Activated T-helper 2 cell treated with anti-CD3 and anti-CD28 coated beads, Interferon-gamma antibody, Interleukin-2, Interleukin-4, amounts not matched to agents 10 μg/mL and 5 μg/mL and 100 μg/mL, durations not matched to agents 14 hours and 24 hours and 36 hours (primary cell): ENCODE measurements at places on chromosomes 12 and 14.

DNA sequence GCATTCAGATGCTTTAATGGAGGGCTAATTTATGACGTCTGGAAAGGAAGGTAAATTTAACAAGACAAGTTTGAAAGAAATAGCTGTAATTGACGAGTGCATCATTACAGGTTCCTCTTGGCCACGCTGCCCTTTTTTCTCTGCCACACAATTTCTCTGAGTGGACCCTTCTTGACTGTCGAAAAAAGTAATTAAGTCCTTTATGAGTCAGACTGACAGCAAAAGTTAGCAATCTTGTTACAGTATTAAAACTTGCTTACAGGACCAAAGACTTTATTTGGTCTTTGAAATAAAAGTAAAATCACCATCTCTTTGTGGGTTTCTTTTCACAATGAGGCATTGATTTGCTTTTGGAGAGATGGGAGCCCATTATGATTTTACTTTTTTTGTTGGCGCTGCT lies 42.6 kb downstream of the SAMD4A start:
- no peak for DNase-seq

- DNase-seq, result no peak
Observed at GRCh38 chr12:118429688-118430383, 53.5 kb downstream of the SUDS3 start.

DNA sequence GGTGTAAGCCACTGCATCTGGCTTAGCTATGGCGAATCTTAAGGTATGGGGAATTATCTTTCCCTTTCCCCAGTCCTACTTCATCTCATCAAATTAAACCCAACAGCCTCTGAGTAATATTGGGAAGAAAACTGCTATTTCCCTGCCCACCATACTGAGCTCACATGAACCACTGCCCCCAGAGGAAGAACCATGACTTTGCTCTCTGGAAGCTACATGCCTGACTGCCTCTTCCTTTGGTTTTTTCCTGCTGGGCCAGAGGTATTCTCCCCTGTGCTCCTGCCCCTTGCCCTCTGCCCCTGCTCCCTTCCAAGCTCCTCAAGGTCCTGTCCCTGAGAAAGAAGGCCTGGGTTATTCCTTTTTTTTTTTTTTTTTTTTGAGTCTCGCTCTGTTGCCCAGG lies 15.2 kb downstream of the RILPL2 start:
- DNase-seq, result no peak

DNA sequence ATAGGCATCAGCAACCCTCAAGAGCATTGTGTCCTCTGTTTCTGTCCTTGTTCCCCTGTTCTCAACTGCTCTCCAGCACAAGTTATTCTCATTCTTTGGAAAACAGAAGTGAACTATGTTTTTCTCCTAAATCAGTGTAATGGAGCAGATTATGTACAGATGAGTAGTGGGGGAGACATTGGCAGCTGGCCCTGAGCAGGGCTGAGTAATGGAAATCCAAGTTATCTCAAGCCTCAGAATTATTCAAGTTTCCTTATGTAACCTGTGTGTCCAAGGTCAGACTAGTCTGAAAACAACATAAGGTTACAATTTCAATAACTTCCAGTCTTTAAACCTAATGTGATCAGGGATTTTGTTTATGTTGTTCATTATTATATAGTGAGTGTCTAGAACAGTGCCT lies 116.1 kb upstream of the FUT8 start:
- no peak for DNase-seq

DNA sequence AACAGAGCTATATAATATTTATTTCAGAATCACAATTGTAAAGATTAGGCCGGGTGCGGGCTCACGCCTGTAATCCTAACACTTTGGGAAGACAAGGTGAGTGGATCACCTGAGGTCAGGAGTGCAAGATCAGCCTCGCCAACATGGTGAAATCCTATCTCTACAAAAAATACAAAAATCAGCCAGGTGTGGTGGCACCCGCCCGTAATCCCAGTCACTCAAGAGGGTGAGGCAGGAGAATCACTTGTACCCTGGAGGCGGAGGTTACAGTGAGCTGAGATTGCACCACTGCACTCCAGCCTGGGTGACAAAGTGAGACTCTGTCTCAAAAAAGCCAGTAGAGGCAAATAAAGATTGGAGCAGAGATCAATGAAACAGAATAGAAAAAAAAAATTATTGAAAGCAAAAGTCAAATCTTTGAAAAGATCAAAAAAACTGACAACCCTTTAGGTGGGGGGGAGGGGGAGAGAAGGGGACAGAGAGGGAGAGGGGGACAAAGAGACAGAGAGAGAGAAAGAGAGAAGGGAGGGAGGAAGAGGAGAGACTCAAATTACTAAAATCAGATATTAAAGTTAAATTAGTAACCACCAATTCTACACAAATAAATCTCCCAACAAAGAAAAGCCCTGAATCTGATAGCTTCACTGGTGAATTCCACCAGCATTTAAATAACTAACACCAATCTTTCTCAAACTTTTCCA lies 52.4 kb upstream of the AP4S1 start:
- no peak for DNase-seq

GRCh38 chr14:56554301-56554700 lies 25.3 kb upstream of the TMEM260 start:
- no peak for DNase-seq

DNA sequence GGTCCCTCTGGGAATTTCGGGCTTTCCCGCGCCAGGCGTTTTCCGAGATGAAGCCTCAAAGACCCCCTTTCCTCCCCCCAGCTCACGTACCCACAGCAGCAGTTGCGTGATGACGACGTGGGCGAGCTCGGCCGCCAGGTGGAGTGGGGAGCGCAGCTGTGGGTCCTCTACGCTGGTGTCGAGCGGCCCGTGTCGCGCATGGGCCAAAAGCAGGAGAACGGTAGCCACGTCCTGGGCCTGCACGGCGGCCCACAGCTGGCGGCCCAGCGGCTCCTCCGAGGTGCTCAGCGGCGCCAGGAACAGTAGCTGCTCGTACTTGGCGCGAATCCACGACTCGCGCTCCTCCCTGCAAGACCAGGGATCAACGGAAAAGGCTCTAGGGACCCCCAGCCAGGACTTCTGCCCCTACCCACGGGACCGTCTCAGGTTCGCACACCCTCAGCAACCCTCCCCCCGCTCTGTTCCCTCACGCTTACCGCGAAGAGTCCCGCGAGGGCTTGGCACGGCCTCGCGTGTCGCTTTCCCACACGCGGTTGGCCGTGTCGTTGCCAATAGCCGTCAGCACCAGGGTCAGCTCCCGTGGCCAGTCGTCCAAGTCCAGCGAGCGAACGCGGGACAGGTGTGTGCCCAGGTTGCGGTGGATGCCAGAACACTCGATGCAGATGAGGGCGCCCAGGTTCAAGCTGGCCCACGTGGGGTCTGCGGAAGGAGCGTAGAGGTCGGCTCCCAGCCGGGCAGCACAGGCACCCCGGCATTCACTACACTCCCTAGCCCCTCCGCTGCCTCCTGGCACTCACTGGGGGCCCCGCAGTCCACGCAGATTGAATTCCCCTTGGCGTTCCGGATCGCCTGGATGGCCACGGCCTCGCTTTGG lies 11.4 kb downstream of the AGAP2 start:
- no peak for DNase-seq

- no peak for DNase-seq
Observed at GRCh38 chr14:98751110-98751509, 520.9 kb downstream of the BCL11B start.

- no peak for DNase-seq
Observed at GRCh38 chr12:74579446-74579845, 41.8 kb downstream of the ATXN7L3B start.

DNA sequence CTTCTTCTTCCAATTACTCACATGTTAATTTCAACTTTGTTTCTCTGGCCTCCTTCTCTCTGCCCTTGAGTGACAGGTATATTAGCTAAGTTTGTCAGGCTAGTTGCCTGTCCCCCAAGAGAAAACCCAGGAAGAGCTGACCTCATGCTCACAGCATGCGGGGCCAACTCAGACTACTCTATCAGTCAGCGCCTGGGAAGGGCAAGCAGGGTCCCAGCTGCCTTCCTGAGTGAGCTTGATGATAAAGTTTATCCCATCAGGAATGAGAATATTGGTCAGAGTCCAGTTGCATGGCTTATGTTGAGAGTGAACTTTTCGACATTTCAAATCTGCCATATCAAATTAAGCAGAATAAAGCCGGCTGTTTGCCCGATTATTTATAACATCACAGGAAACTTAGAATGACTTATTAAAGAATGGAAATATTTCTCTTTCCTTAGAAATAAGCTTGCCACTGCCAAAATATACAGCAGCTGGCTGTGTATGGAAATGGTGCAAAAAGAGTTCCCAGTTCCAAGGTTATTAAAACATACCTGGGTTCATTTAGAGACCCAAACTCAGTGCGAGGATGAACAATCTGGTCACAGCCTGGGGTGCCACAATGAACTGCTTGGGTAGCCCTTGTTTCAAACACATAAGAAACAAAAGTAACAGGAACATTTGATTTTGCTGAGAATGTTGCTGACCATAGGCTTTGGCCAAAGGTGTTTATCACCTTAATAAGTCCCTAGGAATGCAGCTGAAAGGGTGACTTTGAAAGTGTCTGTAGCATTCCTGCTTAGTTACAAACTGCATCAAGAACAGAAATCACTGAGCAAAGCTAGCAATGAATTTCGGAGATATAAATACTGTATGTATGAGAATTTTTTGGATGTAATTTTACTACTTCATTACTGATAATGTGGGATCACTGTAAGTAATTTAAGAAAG lies 1553.8 kb upstream of the FLRT2 start:
- no peak for DNase-seq

DNA sequence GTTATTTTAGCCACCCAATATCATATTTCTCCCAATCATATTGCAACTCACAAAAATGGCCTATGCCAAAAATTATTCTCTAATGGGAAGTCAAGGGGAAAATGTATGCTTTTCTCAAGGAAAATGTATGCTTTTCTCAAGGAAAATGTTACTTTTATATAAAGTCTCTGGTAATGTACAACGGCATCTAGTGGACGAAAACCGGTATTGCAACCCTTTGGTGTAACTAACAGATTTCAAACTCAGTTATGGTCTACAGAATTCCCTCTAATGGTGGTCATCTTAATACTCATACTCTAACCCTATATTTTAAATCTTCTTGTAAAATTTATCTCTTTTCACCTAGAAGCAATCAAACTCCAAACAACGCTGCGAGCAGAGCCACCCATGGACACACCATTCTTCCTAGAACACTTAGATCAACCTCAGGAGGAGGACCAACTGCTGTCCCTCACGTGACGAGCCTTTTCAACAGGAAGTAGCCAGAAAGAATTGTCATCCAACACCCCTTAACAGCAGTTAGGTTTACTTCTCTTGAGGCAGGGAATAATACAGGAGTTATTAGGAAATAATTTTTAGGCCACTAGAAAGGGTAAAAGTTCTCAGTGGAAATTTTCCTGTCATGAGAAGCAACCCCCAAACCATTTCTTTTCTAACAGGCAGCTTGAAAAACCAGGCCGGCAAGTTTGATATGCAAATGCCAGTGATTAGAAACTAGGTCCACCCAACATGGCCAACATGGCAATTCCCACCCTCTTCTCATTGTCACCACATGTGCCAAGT lies 20.1 kb downstream of the APOBEC1 start:
- DNase-seq, result no peak

- DNase-seq, result no peak
Observed at GRCh38 chr12:105610459-105610858, 280.0 kb downstream of the C12orf75 start.

GRCh38 chr14:22200977-22201605 lies 387.9 kb downstream of the DAD1 start:
- DNase-seq, result no peak

GRCh38 chr14:52067873-52068614 lies 815 bp downstream of the NID2 start:
- no peak for DNase-seq

- no peak for DNase-seq
Observed at GRCh38 chr14:103688906-103689902, 26.0 kb downstream of the XRCC3 start.

DNA sequence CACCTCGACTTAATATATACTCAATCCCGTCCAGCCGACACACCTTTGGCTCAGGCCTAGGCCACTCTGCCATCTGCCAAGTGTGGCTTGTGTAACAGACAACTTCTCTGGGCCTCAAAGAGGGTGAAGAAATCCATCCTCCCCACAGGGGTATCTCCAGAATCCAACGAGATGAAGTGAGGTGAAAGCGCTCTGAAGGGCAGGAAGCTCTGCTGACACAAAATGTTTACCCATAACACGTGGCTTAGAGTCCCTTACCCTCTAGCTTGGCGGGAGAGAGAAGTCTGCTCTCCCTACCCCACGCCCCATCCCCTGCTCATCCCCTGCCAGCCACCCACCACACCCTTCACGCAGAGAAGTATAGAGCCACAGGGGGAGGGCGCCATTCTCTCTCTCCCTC lies 13.0 kb downstream of the ZBTB39 start:
- DNase-seq, result no peak

GRCh38 chr14:63909984-63910383 lies 57.2 kb downstream of the SYNE2 start:
- DNase-seq, result no peak
